ENCODE measurements at places on chromosomes 4 and X.

- DNase-seq: no peak
Measured at GRCh38 chr4:87278335-87278794, 44.3 kb downstream of the HSD17B13 start.

DNA sequence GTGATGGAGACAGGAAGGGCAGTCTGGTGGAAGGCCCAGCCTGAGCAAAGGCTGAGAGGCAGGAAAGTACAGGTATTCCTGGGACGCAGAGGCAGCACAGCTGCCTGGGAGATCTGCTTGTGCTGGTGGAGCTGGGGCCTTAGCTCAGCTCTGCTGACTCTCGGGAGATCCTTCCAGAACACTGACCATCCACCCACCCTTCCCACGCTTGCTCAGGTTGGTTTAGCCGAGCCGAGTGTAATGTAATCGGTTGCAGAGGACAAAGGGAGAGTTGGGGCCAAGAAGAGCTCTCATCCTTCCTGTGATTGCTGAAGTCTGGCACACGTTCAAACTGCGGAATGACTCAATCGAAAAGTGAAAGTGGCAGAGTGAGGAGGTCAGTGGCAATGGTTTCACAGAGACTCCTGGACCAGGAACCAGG, 43.1 kb upstream of the GPR78 start:
- no peak for DNase-seq

- no peak for DNase-seq
Measured at GRCh38 chr4:57403591-57403990, 293.4 kb upstream of the IGFBP7 start.

GRCh38 chr4:90069151-90069550, 58.0 kb upstream of the CCSER1 start:
- DNase-seq: no peak

All from posterior vena cava (tissue), 2 donors.